Activated T-helper 2 cell treated with anti-CD3 and anti-CD28 coated beads, Interferon-gamma antibody, Interleukin-2, Interleukin-4, amounts not matched to agents 10 μg/mL and 5 μg/mL and 100 μg/mL, durations not matched to agents 14 hours and 24 hours and 36 hours (primary cell): ENCODE measurements at places on chromosomes 2 and 18. TPM values are rescaled to one million over a fixed set of nuclear protein-coding genes. Genes with fewer than 3 reads are reported as not detected.

- no peak overlapping the region for H3K4me3 ChIP-seq
- DNase-seq, result no peak
- H3K27ac ChIP-seq, result no peak overlapping the region
- no peaks in the 10 kb centered on the region for H3K36me3 ChIP-seq
- H3K4me1 ChIP-seq, result peaks cover 5% of the 10 kb centered on the region
These were observed 18.8 kb upstream of the TSPYL6 start for GRCh38 chr2:54274781-54275242.

DNA sequence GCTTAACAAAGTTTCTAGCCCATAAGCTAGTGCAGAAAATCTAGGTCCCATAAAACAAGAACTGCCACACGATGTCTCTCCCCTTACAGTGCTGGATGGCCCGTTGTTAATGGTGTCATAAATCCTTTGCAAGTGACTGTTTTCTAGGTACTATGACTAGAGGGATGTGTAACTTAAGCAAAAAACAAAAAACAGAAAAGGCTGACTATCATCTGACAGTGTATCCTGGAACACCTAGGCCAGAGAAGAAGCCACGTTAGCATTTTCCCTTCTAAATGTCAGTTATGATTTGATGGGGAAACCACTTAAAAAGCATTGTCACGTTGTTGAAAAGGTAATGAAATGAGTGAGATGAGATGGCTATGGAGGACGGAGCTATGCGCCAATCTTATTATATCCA is 2.4 kb downstream of the CASP8 start:
- H3K4me3 ChIP-seq, result peak overlapping the region; percentile 78
- DNase-seq, result no peak

- H3K27ac ChIP-seq, result peak overlapping the region; percentile 77
- no peaks in the 10 kb centered on the region for H3K27me3 ChIP-seq
- H3K4me3 ChIP-seq, result peak overlapping the region; percentile 7
- peaks cover 31% of the 10 kb centered on the region for H3K4me1 ChIP-seq
These were observed 28.3 kb upstream of the NT5DC4 start for GRCh38 chr2:112692495-112692911.

GRCh38 chr2:136492901-136493300 is 272.4 kb upstream of the THSD7B start:
- no peaks in the 10 kb centered on the region for H3K36me3 ChIP-seq
- H3K4me3 ChIP-seq, result no peak overlapping the region
- H3K27ac ChIP-seq, result no peak overlapping the region
- H3K4me1 ChIP-seq, result no peaks in the 10 kb centered on the region
- DNase-seq, result no peak

DIPK1C gene
- not detected in 2 replicates for total RNA-seq

DNA sequence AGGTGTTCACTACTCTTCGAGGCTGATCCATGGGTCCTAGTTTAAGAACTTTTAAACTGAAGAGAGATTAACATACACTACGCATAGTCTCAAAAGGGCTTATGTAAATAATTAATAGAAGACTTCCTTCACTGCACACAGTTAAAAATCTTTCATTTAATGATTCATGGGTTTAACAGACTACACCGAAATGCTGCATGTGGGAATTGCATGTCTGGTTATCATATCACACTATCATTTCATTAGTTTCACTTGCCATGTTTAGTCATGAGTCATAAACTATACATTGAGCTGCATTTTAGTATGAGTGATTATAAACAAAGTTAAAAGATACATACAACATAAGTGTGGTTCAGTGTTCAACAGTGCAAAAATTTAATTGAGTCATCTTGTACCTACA is 31.2 kb downstream of the GLS start:
- peak overlapping the region; percentile 53 for H3K27ac ChIP-seq
- H3K4me1 ChIP-seq, result peaks cover 42% of the 10 kb centered on the region
- H3K36me3 ChIP-seq, result peaks cover 66% of the 10 kb centered on the region
- no peaks in the 10 kb centered on the region for H3K27me3 ChIP-seq

- DNase-seq, result no peak
- H3K27ac ChIP-seq, result no peak overlapping the region
- no peaks in the 10 kb centered on the region for H3K36me3 ChIP-seq
- H3K27me3 ChIP-seq, result no peaks in the 10 kb centered on the region
- no peaks in the 10 kb centered on the region for H3K4me1 ChIP-seq
- H3K4me3 ChIP-seq, result no peak overlapping the region
These were observed 312.2 kb downstream of the PTH2R start for GRCh38 chr2:208718828-208719227.

DUSP2 gene
- total RNA-seq, result 238 and 260 TPM in 2 replicates

DNA sequence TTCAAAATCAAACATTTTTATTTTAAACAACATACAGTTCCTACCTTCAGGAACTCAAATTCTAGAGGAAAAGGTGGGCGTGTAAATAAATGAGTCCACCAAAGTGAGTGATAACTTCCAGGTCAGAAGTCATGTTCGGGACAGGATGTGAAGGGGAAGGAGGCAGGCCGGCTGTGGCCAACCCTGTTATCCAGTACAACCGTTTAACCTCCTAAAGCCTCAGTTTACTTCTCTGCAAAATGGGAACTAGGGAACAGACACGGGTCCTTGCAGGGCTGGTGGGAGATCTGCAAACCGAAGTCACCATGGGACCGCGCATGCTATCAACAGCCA is 373 bp downstream of the EIPR1 start:
- H3K27me3 ChIP-seq, result no peaks in the 10 kb centered on the region
- DNase-seq, result no peak
- H3K36me3 ChIP-seq, result peaks cover 31% of the 10 kb centered on the region
- peak overlapping the region; percentile 97 for H3K27ac ChIP-seq

PJVK gene
- total RNA-seq, result 1.7 and 2.0 TPM in 2 replicates

SKOR2 gene
- total RNA-seq, result not detected in 2 replicates

DNA sequence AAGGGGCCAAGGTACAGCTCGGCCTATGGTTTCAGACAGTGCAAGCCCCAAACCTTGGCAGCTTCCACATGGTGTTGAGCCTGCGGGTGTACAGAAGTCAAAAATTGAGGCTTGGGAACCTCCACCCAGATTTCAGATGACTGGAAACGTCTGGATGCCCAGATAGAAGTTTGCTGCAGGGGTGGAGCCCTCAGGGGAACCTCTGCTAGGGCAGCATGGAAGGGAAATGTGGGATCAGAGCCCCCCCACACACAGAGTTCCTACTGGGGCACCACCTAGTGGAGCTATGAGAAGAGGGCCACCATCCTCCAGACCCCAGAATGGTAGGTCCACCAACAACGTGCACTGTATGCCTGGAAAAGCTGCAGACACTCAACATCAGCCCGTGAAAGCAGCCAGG is 15.0 kb upstream of the DNAH7 start:
- no peak overlapping the region for H3K4me3 ChIP-seq
- H3K4me1 ChIP-seq, result peaks cover 15% of the 10 kb centered on the region
- no peaks in the 10 kb centered on the region for H3K27me3 ChIP-seq
- no peak overlapping the region for H3K27ac ChIP-seq
- H3K36me3 ChIP-seq, result peaks cover 21% of the 10 kb centered on the region
- DNase-seq, result no peak

- H3K4me3 ChIP-seq, result no peak overlapping the region
- peaks cover 17% of the 10 kb centered on the region for H3K36me3 ChIP-seq
- H3K27ac ChIP-seq, result no peak overlapping the region
- H3K27me3 ChIP-seq, result no peaks in the 10 kb centered on the region
- peak; percentile 30 for DNase-seq
These were observed 12.3 kb downstream of the ARL6IP6 start for GRCh38 chr2:152730591-152731333.

DNA sequence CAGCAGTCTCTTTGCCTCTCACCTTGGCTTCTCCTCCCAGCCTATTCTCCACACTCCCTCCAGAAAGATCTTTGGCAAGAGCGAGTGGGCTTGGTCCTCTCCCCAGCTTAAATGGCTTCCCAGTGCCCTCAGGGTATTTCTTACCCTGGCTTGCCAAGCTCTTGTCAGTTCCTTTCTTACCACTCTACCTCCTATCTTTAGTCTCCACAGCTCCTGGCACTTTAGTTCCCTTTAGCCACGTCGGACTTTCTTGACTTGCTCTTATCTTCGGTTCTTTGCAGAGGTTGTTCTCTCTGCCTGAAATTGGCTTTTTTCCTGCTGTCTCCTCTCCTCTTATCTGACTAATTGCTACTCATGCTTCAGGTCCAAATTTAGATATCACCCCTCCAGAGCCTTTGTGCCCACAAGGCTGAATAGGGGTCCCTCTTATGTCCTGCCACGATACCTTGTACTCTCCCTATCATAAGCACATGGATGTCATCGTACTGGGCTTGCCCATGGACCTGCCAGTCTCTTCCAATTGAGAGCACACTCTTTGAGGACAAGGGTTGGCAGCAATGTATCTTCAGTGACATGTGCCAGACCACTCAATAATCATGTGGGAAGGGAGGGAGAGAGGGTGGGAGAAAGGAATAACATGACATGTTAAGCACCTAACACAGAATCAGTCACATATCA is 131.7 kb upstream of the CTAGE1 start:
- no peak overlapping the region for H3K27ac ChIP-seq
- H3K36me3 ChIP-seq, result no peaks in the 10 kb centered on the region
- no peaks in the 10 kb centered on the region for H3K4me1 ChIP-seq
- no peaks in the 10 kb centered on the region for H3K27me3 ChIP-seq
- no peak overlapping the region for H3K4me3 ChIP-seq

DNA sequence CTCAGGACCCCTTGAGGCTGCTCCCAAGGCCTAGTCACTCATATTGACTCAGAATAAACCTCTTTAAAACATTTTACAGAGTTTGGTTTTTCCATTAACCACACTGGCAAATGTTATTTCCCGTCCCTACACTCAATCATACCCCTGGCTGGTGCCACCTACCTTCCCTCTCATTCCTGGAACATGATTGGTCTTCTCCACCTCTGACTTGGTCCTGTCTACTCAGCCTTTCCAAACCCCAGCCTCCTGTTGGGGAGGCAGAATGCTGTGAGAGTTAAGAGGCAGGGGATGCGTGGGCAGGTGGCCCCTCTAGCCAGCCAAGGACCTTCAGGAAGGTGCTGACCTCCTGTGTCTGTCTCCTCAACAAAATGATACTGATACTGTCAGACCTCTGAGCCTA is 149.3 kb downstream of the CABLES1 start:
- H3K27ac ChIP-seq, result peak overlapping the region; percentile 76
- no peak overlapping the region for H3K4me3 ChIP-seq

GRCh38 chr18:58565021-58565420 is 63.9 kb downstream of the ALPK2 start:
- DNase-seq, result no peak
- peaks cover 22% of the 10 kb centered on the region for H3K4me1 ChIP-seq
- no peak overlapping the region for H3K4me3 ChIP-seq
- no peaks in the 10 kb centered on the region for H3K36me3 ChIP-seq
- no peak overlapping the region for H3K27ac ChIP-seq
- no peaks in the 10 kb centered on the region for H3K27me3 ChIP-seq

DNA sequence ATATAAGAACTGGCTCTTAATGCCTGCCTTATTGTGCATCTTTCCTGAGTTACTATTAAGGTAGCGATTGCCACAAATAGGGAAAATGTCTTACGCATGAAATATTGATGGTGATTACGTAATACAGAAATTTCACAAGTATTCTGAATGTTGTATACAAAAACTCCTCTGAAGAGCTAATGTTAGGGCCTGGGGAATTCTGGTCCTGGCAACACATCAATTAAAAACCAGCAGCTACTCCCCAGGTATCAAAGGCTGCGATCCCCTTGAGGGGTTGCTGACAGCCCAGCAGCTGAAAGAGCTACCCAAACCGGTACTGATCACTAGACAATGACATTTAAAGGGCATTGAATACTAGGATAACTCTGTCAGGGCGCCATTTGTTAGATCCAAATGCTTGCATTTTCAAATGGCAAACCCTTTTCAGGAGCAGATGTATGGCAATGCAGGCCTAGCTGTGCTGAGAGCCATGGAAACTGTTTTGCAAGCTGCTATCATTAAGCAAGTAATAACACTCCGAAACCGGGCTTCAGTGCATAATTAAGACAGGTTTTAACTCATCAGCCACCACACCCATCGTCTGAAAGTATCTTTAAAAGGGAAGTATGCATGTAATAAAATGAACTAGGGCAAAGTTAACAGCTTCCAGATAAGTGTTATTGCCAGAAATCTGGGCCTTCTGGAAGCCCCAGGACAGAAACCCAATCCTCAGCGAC is 78.4 kb downstream of the CLHC1 start:
- H3K36me3 ChIP-seq, result no peaks in the 10 kb centered on the region
- H3K4me3 ChIP-seq, result no peak overlapping the region
- H3K27me3 ChIP-seq, result no peaks in the 10 kb centered on the region
- no peak for DNase-seq

- H3K27me3 ChIP-seq, result peaks cover 25% of the 10 kb centered on the region
- peaks cover 12% of the 10 kb centered on the region for H3K36me3 ChIP-seq
- H3K4me3 ChIP-seq, result no peak overlapping the region
- no peak for DNase-seq
These were observed 11.6 kb upstream of the RPRD1A start for GRCh38 chr18:36078751-36079529.

- no peaks in the 10 kb centered on the region for H3K4me1 ChIP-seq
- no peak for DNase-seq
- H3K27ac ChIP-seq, result no peak overlapping the region
- peaks cover 20% of the 10 kb centered on the region for H3K27me3 ChIP-seq
These were observed 398.3 kb upstream of the TNP1 start for GRCh38 chr2:217258170-217258569.

ST6GAL2 gene
- not detected in 2 replicates for total RNA-seq

LYG2 gene
- total RNA-seq, result not detected in 2 replicates

IL37 gene
- not detected in 2 replicates for total RNA-seq

DNA sequence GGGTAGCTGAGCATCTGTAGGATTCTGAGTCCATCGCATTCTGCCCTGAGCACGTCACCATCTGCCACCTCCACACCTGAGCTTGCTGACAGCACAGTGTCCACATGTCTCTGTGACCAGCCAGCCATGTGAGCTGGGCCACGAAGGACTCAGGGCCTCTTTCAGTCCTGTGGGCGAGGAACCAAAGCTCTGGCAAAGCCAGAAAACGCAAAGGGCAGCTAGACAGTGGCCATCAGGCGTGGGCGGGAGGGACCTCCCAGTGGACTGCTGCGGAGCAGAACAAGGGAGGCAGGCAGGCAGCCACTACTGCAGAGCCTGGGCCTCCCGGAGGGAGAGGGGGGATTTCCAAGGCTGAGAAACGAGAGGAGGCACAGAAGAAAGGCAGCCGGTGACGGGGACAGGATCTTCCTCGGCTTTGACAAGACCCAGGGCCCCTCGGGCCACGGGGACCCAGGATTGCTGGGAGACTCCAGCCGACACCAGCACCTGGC is 274.6 kb upstream of the SALL3 start:
- no peak overlapping the region for H3K4me3 ChIP-seq
- no peak overlapping the region for H3K27ac ChIP-seq
- H3K27me3 ChIP-seq, result no peaks in the 10 kb centered on the region
- no peaks in the 10 kb centered on the region for H3K4me1 ChIP-seq
- no peaks in the 10 kb centered on the region for H3K36me3 ChIP-seq

GRCh38 chr18:42038936-42039335 is 83.9 kb downstream of the PIK3C3 start:
- no peaks in the 10 kb centered on the region for H3K27me3 ChIP-seq
- H3K4me1 ChIP-seq, result peaks cover 4% of the 10 kb centered on the region
- H3K36me3 ChIP-seq, result peaks cover 30% of the 10 kb centered on the region
- no peak overlapping the region for H3K27ac ChIP-seq
- H3K4me3 ChIP-seq, result no peak overlapping the region
- no peak for DNase-seq

DNA sequence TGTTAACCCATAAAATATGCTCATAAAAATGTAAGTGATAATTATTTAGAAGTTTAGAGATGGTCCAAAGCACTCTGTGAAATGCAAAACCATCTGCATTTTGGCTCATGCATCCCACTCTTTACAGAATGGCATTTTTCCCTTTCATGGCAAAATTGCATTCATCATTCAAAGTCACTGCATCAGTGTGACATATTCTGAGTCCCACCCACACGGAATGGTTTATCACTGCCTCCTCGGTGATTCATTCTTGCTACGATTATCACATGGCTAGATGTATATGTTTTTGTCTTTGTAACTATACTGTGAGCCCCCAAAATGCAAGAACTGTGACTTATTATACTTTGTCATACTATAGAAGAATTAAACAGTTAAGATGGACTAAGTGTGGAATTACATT is 293.0 kb downstream of the LRATD1 start:
- no peak overlapping the region for H3K27ac ChIP-seq
- no peaks in the 10 kb centered on the region for H3K4me1 ChIP-seq
- DNase-seq, result no peak
- H3K4me3 ChIP-seq, result no peak overlapping the region
